T-cell (primary cell): ENCODE measurements at places on chromosomes 12 and 14.
A peak's percentile ranks its signal among the peaks of the same experiment; 100 is the strongest.

GRCh38 chr12:80200414-80200813 lies 101.1 kb downstream of the OTOGL start:
- DNase-seq: no peak

DNA sequence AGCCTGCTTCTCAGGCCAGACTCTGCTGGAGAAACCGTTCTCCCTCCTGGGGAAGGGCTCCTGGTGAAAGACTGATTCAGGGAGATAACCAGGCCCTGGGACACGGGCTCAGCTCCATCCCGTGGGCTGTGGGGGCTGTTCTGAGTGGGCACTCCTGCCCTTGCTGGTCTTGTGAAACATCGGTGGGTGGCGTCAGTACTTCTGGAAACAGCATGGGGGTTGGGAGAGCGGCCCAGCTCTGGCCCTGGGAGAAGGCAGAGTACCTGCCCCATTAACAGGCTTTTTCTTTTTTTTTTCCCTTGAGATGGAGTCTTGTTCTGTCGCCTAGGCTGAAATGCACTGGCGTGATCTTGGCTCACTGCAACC lies 786 bp downstream of the SLC25A47 start:
- DNase-seq: no peak

DNA sequence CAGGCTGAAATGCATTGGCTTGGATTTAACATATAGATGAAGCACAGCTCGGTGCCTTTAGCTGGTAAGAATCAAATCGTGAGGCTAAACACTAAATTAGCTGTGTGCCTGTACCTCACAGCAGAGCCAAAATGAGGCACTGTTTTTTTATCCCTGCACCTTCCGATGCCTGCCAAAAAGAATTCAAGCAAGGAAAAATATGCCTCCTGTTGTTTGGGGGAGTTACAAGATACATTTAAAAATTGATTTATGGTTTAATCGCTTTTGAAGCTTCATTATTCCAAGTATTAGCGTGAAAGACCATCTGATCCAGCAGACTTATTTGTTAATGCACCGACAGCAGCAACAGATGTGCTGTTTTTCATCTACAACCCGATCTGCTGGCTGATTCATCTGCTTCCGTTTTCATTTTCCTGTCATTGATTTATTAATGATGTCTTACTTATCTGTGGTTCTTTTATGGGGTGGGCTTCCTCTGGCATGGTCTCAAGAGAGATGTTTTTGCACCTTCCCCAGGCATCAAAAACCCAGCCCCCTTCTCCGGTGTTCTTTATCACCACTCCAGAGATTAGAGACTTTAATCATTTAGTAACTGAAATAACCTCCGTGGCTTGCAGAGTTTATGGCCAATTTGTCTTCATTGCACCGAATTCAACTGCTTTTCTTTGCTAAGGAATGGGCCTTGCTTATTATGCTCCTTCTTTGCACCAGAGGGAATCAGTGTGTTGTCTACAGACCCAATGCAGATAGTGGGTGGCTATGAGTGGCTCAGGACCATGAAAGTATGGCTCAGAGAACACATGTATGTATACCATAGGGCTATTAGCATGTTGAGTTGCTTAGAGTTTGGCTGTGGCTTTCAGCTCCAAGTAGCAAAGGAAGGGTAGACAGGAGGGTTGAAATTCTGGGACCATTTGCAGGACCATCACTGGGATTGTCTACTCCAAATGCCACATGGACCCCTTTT lies 166.8 kb upstream of the TMEM260 start:
- no peak for DNase-seq

GRCh38 chr12:46628176-46628575 lies 197.6 kb downstream of the SLC38A4 start:
- no peak for DNase-seq

DNA sequence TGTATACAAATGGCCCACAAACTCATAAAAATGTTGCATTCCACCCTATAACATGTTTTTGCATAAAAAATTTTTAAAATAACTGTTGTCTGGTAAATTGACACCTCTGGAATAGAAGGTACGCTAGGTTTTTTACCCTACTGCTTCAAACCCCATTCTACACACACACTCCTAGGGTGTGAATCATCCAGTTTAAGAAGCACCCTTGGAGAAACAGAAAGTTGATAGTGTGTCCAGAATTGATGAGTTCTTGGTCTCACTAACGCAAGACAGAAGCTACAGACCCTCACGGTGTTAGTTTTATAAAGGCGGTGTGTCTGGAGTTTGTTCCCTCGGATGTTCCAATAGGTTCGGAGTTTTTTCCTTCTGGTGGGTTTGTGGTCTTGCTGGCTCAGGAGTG lies 158.5 kb downstream of the KLRB1 start:
- DNase-seq: no peak

GRCh38 chr12:92570056-92570753 lies 132.6 kb upstream of the PLEKHG7 start:
- no peak for DNase-seq

- DNase-seq: peak; percentile 31
Measured at GRCh38 chr12:47941871-47942613, 21.4 kb upstream of the TMEM106C start.

DNA sequence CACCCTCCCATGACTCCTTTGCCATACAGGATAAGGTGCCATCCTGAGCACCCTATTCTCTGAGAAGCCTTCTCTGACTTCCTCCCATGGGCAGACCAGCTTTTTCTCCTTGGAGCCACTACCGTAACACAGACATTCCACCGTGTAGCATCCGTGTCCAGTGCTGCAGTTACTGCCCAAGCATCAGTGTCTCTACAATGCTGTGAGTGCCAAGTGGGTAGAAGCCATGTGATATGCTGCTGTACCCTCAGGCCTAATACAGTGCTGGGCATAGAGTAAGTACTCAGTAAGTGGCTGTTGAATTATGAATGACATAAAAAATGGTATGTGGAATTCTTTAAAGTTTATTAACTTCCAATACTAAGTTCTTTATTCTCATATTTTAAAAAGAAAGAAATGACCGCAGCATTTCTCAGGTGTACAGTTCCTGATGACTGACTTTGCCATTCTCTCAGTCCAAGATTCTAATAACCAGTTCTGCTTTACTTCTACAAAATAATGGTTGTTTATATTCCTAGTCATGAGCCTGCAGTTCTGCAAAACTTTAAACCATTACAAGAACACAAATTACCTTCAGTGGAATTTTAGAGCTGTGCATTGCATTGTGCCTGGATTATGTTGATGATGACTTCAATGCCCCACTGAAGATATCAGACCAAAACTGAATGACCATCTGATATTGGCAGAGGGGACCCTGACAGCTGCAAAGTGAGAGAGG lies 118.7 kb downstream of the RPAP3 start:
- no peak for DNase-seq
